ENCODE measurements at places on chromosomes 5 and 9. TPM values are rescaled to one million over a fixed set of nuclear protein-coding genes. Genes with fewer than 3 reads are reported as not detected.

DNA sequence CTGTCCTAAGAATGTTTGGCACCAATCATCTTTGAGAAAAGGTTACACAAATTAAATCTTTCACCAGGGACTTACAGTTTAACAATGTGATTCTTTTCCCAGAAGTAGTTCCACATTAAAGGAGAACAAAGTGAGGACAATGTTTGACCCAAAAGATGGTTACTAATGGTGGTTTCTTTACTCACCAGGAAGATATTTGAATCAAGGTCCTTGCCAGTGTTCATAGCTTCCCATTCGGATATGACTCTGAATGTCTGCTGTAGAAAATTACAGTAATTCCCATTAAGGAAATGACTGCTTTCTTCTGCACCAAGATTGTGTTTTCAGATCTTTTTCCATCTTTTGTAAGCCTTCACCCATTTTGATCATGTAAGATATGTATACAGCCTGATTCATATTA, 114.6 kb upstream of the ADAMTSL1 start:
- H3K4me3 ChIP-seq = no peak overlapping the region
- no peaks in the 10 kb centered on the region for H3K36me3 ChIP-seq
- no peak for DNase-seq
- no peaks in the 10 kb centered on the region for H3K27me3 ChIP-seq
- H3K4me1 ChIP-seq = no peaks in the 10 kb centered on the region

GRCh38 chr5:88888291-88888690, 5.3 kb upstream of the MEF2C start:
- peaks cover 22% of the 10 kb centered on the region for H3K27me3 ChIP-seq
- H3K36me3 ChIP-seq = no peaks in the 10 kb centered on the region
- H3K4me3 ChIP-seq = no peak overlapping the region
- DNase-seq = no peak

DNA sequence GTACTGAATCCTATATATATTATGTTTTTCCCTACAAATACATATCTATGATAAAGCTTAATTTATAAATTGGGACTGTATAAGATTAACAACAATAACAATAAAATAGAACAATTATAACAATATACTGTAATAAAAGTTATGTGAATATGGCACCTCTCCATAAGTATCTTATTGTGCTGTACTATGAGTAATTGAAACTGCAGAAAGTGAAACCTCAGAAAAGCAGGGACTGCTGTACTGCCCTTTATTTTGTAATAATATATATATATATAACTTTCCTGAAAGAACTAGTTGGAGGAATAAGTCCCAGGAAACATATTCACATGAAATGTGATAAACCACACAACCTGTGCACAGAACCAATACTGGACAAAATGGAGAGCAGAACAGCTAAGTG, 77.3 kb downstream of the PAM start:
- H3K4me3 ChIP-seq = no peak overlapping the region
- H3K4me1 ChIP-seq = no peaks in the 10 kb centered on the region
- no peak overlapping the region for H3K27ac ChIP-seq
- no peaks in the 10 kb centered on the region for H3K36me3 ChIP-seq
- H3K27me3 ChIP-seq = no peaks in the 10 kb centered on the region
- no peak for DNase-seq

DNA sequence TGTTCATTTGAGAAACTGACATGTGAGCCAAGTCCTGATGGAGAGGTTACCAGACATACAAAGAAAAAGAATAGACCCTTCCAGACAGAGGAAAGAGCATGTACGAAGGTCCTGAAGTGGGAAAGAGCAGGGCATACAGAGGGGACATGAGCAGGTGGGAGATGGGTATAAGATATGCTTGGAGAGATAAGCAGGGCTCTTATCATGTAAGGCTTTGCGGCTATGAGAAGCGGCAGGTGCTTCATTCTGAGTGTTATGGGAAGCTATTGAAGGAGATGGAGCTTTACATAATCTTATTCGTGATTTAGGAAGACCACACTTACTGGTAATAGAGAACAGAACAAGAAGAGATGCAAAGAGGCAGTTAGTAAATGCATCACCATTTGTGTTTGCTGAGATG, 417.1 kb downstream of the EBF1 start:
- no peak for DNase-seq
- no peaks in the 10 kb centered on the region for H3K4me1 ChIP-seq
- H3K36me3 ChIP-seq = no peaks in the 10 kb centered on the region
- H3K27me3 ChIP-seq = no peaks in the 10 kb centered on the region
- H3K4me3 ChIP-seq = no peak overlapping the region

- no peak for DNase-seq
- no peak overlapping the region for H3K27ac ChIP-seq
- H3K4me3 ChIP-seq = no peak overlapping the region
Measured at GRCh38 chr5:38189081-38189504, 69.3 kb upstream of the EGFLAM start.

DNA sequence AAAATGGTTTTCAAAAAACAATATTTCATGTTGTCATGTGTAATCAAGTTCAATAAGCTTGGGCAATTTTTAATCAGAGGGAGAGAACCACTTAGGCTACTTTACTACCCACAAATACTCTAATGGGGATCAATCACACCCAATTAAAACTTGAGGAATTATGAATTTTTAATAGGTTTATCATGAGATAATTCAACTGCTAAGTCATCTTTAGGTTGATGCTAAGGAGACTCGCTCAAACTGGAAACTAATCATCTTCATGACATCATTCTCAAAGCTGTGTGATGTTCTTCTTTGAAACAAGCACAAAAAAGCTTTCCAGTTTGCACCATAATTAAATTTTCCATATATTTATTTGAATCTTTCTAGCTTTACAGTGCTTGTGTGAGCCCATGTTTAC, 867.5 kb downstream of the MAT2B start:
- no peaks in the 10 kb centered on the region for H3K4me1 ChIP-seq
- H3K4me3 ChIP-seq = no peak overlapping the region
- H3K27me3 ChIP-seq = no peaks in the 10 kb centered on the region
- DNase-seq = no peak
- H3K36me3 ChIP-seq = no peaks in the 10 kb centered on the region

- DNase-seq = no peak
- H3K4me1 ChIP-seq = no peaks in the 10 kb centered on the region
- no peaks in the 10 kb centered on the region for H3K36me3 ChIP-seq
- no peak overlapping the region for H3K27ac ChIP-seq
Measured at GRCh38 chr5:174970502-174970901, 246.1 kb downstream of the MSX2 start.

- peaks cover 22% of the 10 kb centered on the region for H3K4me1 ChIP-seq
- H3K4me3 ChIP-seq = no peak overlapping the region
- H3K27ac ChIP-seq = peak overlapping the region; percentile 60
- no peak for DNase-seq
Measured at GRCh38 chr5:80246995-80247729, 8.7 kb downstream of the SERINC5 start.

DNA sequence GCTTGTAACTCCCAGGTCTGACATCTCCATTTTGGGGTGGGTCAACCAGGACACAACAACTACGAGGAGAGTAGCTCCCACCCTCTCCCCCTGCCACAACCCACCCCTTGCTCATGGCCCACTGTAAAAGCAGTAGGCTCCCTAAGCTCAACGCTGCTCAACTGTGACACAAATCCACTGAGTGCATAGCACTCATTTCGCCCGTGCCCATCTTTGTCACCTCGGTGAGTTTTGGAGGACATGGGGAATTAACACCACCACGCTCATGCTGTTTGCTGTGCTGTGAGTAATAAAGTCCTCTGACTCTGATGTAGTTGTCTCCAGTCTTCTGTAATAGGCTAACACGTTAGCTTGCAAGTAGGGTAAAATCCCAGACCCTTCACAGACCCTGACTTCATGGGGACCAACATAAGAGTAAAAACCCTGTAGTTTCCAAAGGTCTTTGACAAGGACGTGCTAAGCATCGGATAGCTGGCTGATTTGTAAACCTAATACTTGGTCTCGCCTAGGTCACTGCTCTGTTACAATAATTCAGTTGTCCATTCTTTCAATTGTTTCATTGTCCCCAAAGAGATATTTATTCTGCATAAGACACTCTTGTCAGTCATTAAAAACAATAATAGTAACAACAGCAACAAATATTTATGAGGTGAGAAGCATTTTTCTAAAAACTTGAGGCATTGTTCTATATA, 7.7 kb downstream of the PLGRKT start:
- no peaks in the 10 kb centered on the region for H3K36me3 ChIP-seq
- no peak overlapping the region for H3K4me3 ChIP-seq
- H3K4me1 ChIP-seq = no peaks in the 10 kb centered on the region

- H3K27me3 ChIP-seq = no peaks in the 10 kb centered on the region
- DNase-seq = no peak
- H3K4me1 ChIP-seq = no peaks in the 10 kb centered on the region
- no peak overlapping the region for H3K4me3 ChIP-seq
Measured at GRCh38 chr5:67673180-67673579, 476.6 kb upstream of the CD180 start.

GRCh38 chr5:18314192-18314778, 680.0 kb downstream of the TAF11L14 start:
- H3K4me3 ChIP-seq = no peak overlapping the region
- H3K27me3 ChIP-seq = no peaks in the 10 kb centered on the region
- no peak for DNase-seq
- H3K4me1 ChIP-seq = no peaks in the 10 kb centered on the region

DNA sequence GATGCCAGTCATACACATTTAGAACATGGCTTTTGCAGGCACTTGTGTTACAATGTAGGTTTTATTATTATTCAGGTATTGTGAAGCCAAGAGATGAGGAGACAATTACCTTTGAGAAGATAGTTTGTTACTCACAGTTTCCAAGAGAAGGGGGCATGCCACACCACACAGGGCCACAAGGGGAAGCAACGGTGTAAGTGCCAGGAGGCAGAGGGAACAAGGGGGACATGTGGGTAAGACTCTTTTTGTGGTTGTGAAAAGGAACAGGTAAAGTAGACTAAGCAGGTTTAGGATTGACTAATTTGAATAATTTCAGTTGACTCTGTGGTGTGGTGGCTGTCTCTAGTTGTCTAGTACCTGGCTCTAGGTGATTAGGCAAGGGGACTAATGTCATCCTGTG, 191.2 kb downstream of the TRPM6 start:
- no peak for DNase-seq
- no peak overlapping the region for H3K27ac ChIP-seq
- no peaks in the 10 kb centered on the region for H3K4me1 ChIP-seq
- H3K4me3 ChIP-seq = no peak overlapping the region
- no peaks in the 10 kb centered on the region for H3K27me3 ChIP-seq

GRCh38 chr9:76557674-76558225, 98.8 kb downstream of the GCNT1 start:
- H3K36me3 ChIP-seq = no peaks in the 10 kb centered on the region
- peaks cover 2% of the 10 kb centered on the region for H3K4me1 ChIP-seq
- no peaks in the 10 kb centered on the region for H3K27me3 ChIP-seq
- DNase-seq = no peak

- H3K36me3 ChIP-seq = no peaks in the 10 kb centered on the region
- no peak overlapping the region for H3K4me3 ChIP-seq
- no peaks in the 10 kb centered on the region for H3K4me1 ChIP-seq
- no peaks in the 10 kb centered on the region for H3K27me3 ChIP-seq
Measured at GRCh38 chr5:118818604-118819003, 169.7 kb downstream of the DTWD2 start.

DNA sequence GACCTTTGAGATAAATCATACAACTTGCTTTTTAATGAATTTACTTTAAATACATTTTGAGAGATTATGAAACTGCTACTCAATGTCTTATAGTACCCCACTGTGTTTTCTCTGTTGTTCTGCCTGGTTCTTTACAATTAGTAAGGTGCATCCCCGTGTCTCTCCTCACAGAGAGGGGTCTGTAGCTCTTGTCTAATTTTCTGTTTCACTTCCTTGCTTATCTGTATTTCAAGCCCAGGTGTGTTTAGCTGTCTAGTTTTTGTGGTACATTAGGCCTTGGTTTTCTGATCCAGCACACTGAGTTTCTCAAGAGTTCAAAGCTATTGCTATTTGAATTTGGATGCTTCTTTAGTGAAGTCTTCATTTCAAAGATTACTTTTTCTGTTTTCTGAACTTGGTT, 105.1 kb downstream of the MAST4 start:
- peaks cover 47% of the 10 kb centered on the region for H3K27me3 ChIP-seq
- no peak overlapping the region for H3K4me3 ChIP-seq

DNA sequence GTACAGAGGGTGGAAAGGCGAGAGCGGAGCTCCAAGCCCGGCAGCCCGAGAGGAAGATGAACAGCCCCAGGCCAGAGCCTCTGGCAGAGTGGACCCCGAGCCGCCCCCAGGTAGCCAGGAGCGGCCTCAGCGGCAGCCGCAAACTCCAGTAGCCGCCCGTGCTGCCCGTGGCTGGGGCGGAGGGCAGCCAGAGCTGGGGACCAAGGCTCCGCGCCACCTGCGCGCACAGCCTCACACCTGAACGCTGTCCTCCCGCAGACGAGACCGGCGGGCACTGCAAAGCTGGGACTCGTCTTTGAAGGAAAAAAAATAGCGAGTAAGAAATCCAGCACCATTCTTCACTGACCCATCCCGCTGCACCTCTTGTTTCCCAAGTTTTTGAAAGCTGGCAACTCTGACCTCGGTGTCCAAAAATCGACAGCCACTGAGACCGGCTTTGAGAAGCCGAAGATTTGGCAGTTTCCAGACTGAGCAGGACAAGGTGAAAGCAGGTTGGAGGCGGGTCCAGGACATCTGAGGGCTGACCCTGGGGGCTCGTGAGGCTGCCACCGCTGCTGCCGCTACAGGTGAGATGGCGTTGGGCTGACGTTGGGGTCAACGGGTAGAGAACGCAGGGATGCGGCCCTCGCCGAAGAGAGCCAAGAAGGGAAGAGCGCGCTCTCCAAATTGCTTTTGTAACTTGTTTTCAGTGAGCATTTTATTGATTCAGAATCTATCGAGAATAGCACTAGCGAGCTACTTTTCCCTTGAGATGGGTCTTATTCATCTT, at the start of gene PTGER4:
PTGER4 (plus strand) TSS at position 3 of the 769 bp plus-strand sequence. CDS start 1,079 bp downstream, outside the sequence.
- peaks cover 14% of the 10 kb centered on the region for H3K4me1 ChIP-seq
- H3K27ac ChIP-seq = no peak within 1 kb of the TSS
- DNase-seq = no peak
- H3K4me3 ChIP-seq = peak within 1 kb of the TSS; percentile 84

DNA sequence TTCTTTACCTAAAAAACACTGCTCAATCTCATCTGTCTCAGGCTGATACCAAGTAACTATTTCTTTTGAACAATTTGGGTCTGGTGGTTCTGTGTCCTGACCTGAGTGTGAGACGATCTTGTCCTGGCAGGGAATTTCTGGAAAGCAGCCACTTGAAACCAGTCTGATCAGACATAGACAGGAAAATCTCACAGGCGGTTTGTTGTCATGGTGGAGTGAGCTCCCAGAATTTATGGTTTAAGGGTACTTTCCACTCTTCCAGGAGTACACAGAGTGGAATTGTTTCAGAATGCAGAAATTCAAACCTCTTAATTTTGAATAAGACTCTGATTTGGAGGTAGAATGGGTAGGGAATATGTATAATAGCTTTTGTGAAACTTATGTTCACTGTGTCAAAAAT, 268.2 kb downstream of the ISL1 start:
- H3K36me3 ChIP-seq = no peaks in the 10 kb centered on the region
- no peaks in the 10 kb centered on the region for H3K4me1 ChIP-seq
- no peaks in the 10 kb centered on the region for H3K27me3 ChIP-seq
- H3K4me3 ChIP-seq = no peak overlapping the region
- no peak for DNase-seq

OLFML2A gene
- 11.4 TPM for total RNA-seq

SPATA31A7 gene
- total RNA-seq = not detected

GLDC gene
- 101 TPM for total RNA-seq

CDHR2 gene
- 0.43 TPM for total RNA-seq

PAM gene
- total RNA-seq = 67.8 TPM

TAS2R1 gene
- not detected for total RNA-seq
